Right renal cortex interstitium (tissue), 3 donors: ENCODE measurements at places on chromosomes 2 and 18.

DNA sequence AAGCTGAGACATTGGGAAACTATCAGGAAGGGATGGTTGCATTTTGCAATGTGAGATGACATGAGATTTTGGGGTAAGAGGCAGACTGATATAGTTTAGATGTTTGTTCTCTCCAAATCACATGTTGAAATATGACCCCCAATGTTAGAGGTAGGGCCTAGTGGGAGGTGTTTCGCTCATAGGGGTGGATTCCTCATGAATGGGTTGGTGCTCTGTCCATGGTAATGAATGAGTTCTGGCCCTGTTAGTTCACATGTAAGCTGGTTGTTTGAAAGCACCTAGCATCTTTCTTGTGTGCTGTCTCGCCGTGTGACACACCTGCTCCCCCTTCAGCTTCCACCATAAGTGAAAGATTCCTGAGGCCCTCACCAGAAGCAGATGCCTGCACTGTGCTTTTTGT, 37.7 kb downstream of the TPRKB start:
- no peak for DNase-seq

GRCh38 chr2:6917071-6917760, at the start of gene RNF144A:
TSS of gene RNF144A (plus strand) at chr2:6917412. CDS start at chr2:6996927, 79,515 bp downstream.
- DNase-seq = no peak

DNA sequence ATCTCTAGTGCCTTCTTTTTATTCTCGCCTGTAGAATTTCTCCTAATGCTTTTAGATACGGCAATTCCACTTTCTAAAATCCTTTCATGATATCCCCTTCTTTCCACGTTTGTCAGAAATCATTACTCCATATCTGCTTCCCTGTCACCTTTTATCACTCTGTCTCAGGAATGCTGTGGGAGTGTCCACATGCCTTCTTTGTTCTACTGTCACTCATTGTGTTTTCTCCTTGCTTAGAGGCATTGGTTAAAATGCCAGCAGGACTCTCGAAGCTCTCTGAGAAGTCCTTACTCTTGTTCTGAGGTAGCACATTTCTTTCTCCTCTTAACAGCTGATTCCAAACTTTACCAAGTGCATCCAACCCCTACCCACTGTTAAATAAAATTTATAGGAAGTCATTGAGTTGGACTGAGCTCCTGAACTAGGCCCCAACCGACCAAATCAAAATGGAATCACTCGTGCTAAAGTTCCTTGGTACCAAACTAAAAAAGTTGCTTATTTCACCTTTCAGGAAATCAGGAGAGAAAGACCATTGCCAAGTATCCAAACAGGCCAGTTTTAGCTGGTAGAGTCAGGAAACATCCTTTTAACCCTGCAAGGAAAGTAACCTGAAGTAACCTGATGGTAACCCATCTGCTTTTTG, 10.6 kb upstream of the GALNT5 start:
- DNase-seq = no peak

DNA sequence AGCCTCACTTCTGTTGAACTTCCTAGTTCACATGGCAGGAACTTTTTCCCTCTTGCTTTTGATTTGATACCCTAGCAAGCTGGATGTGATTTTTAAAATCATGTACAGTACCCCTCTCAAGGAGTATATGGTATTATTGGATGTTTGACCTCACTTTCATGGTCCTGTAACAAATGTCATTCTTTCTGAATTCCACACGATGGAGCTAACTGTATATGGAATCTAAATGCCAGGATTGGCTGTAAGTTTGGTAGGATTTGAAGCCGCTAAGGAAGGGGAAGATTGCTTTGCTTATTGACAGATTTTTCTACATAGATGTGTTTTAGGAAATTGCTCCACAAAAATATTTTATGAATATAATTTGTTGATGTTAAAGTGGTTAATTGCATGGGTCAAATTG, 18.3 kb downstream of the MAIP1 start:
- DNase-seq = no peak

- DNase-seq = no peak
These were observed 24.6 kb upstream of the TXNDC2 start for GRCh38 chr18:9861157-9861556.

DNA sequence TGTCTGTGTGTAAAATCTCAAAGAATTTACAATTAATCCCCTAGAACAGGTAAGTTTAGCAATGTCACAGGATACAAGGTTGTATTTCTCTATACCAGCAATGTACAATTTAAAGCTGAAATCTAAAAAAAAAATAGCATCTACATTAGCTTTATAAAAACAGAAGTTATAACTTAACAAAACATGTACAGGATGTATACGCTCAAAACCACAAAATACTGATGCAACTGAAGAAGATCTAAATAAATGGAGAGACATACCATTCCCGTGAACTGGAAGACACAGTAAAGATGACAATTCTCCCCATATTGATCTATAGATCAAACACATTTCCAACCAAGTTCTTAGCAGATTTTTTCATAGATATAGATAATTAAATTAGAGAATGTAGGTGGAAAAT, 17.5 kb upstream of the RANBP2 start:
- no peak for DNase-seq

GRCh38 chr2:217393585-217394032, 533.7 kb upstream of the TNP1 start:
- no peak for DNase-seq

DNA sequence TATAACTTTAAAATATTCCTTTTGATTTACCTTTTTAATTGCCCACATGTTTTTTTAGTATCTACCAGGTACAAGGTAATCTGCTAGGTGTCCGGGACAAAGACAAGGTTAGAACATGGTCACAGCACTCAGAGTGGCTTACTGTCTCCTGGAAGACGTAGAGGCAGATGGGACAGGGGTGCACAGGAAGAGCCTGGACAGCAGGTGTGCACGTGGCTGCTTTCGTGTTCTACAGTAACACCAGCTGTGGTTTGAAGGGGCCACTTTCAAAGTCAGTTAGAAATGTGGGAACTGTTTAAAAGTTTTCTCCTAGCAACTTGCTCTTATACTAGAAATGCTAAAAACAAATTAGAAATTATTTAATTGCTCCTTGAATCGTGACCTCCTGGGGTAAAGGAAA, 102.9 kb upstream of the ALPP start:
- DNase-seq = no peak

DNA sequence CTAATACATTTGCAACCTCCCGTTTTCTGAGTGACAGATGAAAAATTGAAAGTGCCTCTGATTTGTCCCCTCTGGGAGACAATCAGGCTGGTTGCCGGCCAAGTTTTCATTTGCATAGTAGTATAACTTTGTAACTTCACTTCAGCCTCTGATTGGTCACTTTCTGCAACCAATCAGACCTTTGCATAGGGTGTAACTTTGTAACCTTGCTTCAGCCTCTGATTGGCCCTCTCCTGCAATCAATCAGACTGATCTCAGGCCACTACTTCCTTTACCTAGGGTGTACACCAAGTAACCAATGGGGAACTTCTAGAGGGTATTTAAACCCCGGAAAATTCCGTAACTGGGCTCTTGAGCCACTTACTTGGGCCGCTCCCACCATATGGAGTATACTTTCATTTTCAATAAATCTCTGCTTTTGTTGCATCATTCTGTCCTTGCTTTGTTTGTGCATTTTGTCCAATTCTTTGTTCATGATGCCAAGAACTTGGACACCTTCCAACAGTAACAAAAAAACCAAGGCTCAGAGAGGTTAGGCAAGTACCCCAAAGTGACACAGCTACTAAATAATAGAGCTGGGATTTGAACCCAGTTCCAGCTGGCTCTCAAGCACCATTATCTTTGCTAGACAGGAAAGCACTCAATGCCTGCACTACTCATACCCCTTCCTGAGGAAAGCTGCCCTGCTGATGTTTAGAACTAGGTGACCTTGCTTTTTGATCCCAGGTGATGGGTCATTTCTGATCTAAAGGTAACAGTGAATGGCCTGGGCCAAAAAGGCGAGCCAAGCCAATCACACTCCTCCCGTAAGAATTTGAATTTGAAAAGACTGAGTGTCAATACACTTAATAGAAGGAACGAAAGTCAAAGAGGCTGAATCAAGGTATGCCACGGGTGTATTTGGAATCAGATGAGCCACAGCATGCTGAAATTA, 10.9 kb upstream of the MYOM1 start:
- no peak for DNase-seq

- no peak for DNase-seq
These were observed 161.6 kb downstream of the NEDD4L start for GRCh38 chr18:58205443-58206160.
